ENCODE measurements at places on chromosomes 16 and 17.

- peak; percentile 57 for DNase-seq
Measured at GRCh38 chr17:57551321-57552079, 193.6 kb downstream of the CCDC182 start.

DNA sequence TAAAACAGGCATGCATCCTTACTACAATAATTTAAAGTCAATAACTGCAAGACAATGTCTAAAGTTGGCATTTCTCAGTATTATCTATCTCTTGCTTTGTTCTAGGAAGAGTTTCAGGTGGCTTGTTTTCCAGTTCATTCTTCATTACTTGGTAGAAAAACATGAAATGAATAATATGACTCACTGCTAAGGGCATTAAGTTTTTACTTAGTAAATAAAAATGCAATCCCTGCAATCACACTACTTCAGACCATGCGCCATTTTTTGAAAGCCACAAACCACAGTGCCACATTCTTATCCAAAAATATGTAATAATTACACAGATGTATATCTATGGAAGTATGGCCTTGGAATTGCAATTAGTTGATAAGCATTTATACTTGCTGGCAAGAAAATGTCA is 55.4 kb downstream of the CREBBP start:
- DNase-seq = no peak

DNA sequence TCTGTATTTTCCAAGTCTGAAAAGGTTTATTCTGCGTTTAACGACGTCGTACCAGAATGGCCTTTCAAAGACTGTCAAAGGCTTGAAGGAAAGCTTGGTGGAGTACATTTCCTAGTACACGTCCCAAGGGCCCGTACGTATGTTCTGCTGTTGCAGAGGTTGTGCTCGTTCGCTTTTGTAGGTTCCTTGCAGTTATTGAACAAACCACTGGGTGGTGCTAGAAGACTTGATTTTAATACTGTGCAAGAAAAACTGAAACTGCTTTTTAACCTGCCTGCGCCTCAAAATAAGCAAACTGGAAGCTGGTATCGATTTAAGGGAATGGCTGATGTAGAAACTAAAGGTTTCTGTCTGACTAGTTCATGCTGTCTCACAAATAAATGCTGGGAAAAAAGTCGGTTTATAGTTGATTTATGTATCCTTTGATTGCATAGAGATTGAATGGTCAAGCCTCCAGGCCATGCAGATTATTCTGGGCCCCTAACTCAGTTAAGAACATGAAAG is 54.6 kb downstream of the USP10 start:
- peak; percentile 9 for DNase-seq

GRCh38 chr16:80120899-80121521 is 419.8 kb upstream of the DYNLRB2 start:
- DNase-seq = no peak

DNA sequence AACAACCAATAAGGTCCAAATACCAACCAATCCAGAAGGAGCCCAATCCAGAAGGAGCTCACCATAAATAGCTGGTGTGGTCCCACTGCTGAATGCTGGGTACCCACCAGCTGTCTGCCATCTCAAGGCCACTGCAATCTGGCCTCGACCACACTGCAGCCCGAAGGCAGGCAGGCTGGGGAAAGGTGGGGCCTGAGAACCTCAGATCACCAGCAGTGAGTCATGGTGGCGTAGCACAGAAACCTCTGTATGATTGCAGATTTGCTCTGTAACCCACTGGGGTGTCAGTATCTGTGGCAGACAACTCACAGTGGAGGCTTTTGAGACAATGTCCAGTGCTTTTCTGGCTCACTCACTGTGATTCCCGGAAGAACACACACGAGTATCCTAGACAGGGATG is 14.7 kb upstream of the CMTR2 start:
- no peak for DNase-seq

- no peak for DNase-seq
Measured at GRCh38 chr16:84234321-84235241, 5.2 kb downstream of the KCNG4 start.

GRCh38 chr16:67154578-67155294 is 3.9 kb upstream of the B3GNT9 start:
- no peak for DNase-seq

DNA sequence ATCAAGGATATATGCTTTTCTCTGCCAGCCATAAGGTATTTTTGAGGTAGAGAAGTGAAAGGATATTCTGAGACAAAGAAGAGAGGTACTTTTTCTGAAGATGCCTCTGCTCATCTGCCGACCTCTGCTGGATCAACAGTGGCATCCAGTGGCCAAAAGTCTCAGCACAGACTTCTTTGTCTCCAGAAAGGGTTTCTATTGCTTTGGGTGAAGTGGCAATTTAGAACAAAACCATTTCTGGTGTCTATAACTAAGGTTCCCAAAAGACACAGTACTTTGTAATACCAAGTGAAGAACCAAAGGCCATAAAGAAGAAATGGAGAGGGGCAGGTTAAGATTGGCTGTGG is 155.2 kb upstream of the C17orf78 start:
- DNase-seq = no peak

DNA sequence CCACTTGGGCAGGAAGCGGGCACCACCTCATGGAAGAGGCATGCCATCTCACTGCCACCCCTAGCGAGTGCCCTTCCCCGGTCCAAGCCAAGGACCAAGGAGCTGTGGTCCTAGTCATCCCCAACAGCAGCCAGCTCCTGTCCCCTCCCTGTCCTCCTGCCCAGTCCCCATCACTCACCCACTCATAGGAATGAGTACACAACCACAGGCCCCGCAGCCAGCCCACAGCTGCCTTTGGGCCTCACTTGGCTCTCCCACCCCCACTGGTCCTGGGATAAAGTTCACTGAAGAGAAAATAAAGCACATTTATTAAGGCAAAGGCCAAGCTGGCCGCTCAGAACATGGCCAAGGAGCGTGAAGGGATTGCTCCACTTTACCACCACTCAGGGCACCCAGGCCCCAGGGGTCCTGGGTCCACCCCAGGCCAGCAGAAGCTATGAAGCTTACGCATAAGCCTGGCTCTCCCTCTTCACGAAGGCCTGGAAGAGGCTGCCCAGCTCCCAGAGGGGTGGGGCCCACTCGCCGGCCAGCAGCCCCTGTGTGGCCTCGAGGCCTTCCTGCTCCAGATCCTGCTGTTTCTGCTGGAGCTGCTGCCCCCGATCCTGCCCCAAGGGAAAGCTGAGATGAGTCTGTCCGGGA is 3.6 kb downstream of the SCRN2 start:
- no peak for DNase-seq

- no peak for DNase-seq
Measured at GRCh38 chr17:76775021-76775600, 37.2 kb downstream of the MFSD11 start.

- DNase-seq = no peak
Measured at GRCh38 chr16:23035240-23035639, 114.0 kb downstream of the USP31 start.

- DNase-seq = no peak
Measured at GRCh38 chr16:1141716-1142115, 11.2 kb upstream of the CACNA1H start.

GRCh38 chr17:58337600-58338453 is 9.2 kb upstream of the TSPOAP1 start:
- peak; percentile 81 for DNase-seq

GRCh38 chr16:75997606-75998005 is 271.3 kb upstream of the CPHXL start:
- DNase-seq = no peak

DNA sequence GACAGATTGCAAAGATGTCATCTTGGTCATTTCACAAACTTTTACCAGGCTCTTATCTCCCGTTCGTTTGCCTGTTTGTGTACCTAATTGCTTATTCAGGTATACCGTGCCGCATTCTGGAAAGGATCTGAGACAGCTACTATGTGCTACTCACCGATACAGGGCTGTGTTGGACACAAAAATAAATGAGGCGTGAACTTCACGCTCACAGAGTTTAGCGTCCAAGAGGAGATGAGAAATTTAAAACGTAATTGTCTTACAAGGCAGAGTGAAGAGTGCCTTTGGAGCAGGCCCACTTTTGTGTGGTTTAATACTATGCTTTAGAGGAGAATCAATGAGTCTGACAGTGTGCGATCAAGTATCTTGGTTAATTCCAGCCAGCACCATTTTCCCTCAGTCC is 26.7 kb downstream of the MAF start:
- no peak for DNase-seq

GRCh38 chr17:82386881-82387704 is 15.5 kb downstream of the UTS2R start:
- no peak for DNase-seq

DNA sequence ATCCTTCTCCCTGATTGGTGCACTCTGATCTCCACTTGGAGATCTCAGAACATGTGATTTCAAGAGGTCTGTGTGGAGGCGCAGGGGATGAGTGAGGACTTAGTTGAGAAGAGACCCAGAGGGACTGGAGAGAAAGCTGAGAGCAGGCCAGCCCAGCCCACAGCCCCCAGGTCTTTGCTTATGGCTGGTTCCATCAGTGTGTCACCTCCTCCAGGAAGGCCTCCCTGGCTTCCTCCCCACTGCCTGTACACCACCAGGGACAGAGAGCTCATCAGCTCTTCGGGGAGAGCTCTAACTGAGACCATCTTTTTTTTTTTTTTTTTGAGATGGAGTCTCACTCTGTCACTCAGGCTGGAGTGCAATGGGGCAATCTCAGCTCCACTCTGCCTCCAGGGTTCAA is 3.4 kb downstream of the P2RX1 start:
- DNase-seq = no peak

DNA sequence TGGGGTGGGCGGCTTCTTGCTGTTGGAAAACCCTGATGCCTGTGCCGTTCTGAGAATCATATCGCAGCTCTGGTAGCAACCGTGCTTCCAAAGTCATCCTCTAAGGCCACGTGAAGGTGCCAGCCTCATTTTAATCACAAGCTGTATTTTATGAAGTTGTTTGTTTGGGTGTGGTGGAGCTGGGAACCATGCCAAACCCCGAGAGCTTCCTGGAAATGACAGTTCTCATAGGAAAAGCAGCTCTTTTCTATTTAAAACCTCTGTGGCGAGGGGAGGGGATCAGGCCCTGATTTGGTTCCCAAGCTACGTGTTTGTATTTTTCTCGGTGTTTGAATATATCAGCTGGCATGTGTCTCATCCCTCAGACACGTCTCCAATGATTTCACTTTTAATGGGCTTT is 21.7 kb downstream of the KNOP1 start:
- DNase-seq = peak; percentile 4

GRCh38 chr16:63981639-63982038 is 1140.2 kb downstream of the CDH11 start:
- no peak for DNase-seq

DNA sequence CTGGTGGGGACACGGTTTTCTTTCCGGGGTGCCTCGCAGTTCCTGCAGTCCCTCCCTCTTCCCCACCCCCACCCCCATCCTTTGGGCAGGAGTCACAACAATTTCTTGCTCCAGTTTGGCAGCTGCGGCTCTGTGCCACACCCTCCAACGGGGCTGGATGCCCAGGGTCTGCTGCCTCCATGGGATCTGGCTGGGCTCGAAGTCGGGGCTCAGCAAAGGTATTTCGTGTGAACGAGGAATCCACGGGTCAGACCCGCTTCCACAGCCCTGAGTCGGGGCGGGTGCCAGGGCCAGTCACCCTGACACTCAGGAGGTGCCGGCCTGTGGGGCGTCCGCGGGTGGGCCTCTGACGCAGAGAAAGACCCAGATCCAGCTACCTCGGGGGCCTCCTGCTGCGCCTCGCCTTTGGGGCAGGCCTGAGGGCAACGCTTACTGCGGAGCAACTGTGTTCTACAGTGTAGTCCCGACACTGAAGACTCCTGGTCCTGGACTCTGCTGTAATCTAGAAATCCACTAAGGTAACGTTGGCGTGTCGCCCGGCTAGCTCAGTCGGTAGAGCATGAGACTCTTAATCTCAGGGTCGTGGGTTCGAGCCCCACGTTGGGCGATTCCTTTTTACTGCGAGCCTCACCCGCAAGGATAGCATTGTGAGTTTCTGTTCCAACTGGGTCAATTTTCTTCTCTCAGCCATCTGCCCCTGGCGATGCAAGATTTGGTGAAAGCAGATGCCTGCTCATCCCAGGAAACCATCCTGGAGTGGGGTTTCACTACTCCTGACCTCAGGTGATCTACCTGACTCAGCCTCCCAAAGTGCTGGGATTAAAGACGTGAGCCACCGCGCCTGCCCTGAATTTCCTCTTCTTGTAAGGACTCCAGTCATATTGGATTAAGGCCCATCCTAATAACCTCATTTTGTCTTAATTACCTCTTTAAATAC is 12.6 kb upstream of the OR1F1 start:
- no peak for DNase-seq

DNA sequence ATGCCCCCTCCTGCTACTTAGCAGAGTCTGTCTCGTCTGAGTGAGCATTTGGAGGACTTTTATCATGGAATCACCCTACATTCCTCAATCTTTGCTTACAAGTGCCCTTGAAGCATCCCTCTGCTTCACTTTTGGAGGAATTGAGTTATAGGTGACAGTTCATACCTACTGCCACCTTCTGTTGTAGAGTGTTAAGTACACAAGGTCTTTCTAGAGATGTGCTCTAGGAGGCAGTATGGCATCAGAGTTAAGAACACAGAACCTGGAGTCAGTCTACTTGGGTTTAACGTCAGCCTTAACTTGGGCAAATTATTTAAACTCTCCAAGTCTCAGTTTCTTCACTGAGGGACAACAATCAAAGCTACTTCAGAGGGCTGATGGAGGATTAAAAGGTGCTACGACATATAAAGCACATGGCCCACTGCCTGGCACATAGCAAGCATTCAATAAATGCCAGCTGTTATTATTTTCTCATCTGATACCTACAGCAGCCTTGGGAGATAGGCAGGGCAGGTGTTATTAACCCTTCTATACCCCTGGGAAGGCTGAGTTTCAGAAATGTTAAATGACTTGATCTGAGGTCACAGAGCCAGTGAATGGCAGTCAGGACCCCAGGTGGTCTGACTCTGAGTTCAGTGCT is 62.2 kb downstream of the UTP18 start:
- DNase-seq = no peak

GRCh38 chr16:59249011-59249410 is 514.9 kb upstream of the GOT2 start:
- no peak for DNase-seq

DNA sequence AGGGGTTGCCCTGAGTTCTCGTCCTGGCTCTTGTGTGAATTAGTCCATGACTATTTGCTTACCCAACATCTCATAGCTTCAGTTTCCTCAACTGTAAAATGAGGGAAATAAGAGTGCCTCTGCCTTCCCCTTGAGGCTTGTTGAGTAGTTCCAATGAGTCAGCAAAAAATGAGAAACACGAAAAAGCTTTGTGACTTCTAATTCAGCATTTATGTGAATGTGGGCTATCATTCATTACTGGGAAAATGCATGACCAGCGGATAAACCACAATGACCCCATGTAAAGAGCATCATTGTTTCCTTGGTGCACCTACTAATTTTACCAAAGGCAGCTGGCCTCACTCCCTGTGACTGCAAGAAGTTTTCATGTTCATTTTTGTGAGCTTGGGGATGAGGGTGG is 374.6 kb upstream of the HSBP1 start:
- no peak for DNase-seq

- no peak for DNase-seq
Measured at GRCh38 chr17:69218986-69219385, 9.6 kb downstream of the ABCA10 start.
